ENCODE measurements at places on chromosomes 16 and 17.

DNA sequence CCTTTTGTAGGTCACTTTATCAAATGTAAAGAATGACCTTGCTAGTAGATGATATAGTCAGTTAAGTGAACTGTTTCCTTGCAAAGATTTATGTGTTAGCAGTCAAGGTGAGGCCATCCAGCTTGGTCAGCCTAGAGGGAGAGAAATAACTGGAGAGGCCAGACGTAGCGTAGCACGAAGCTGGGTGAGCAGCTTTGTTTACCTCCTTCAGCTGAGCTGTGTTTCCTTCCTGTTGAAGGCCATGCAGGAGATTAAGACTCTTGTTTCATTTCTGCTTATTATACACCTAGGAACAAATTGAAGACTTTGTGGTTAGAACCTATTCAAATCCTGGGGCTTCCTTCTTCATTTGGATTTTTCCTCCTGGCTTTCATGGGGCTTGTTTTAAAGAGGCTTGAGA lies 267.1 kb downstream of the PHKB start:
- DNase-seq, result no peak

DNA sequence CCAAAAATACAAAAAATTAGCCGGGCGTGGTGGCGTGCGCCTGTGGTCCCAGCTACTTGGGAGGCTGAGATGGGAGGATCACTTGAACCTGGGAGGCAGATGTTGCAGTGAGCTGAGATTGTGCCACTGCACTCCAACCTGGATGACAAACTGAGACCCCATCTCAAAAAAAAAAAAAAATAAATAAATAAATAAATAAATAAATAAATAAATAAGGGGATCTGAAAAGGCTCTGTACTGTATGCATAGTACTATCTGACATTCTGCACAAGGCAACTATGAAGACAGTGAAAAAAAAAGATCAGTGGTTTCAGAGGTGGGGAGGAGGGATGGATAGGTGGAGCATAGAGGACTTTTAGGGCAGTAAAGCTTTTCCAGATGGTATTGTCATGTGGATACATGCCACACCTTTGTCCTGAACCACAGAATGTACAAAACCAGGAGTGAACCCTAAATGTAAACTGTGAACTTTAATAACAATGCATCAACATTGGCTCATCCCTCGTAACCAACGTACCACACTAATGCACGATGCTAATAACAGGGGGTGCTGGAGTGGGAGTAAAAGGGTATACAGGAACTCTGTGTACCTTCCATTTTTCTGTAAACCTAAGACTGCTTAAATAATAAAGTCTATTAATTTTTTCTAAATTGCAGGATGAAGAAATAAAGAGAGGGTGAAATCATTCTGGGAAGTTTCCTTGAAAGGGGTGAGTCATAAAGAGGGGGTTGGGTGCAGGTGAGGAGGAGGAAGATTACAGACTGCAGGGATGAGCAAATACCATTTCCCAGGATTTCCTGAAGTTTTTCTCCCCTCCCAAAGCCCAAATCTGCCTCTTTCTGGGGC lies 155.8 kb upstream of the SDK2 start:
- no peak for DNase-seq

DNA sequence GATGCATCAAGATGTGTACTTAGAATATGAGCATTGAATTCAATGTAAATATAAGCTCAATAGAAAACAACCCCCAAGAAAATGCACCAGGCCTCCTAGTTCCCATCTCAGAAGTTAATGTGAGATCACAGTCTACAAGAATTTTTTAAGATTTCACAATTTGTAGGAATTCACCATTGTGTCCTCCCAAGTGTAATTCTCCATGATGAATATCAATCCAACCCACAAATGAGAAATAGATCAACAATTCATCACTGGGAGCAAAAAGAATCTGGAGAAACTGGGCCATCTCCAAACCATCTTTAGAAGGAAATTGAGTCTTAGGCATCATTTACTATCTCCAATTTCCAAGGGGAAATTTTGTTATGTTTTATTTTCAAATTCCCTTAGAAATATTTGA lies 310.5 kb upstream of the GOT2 start:
- DNase-seq, result no peak

- DNase-seq, result no peak
These were observed 25.6 kb downstream of the MSI2 start for GRCh38 chr17:57281887-57282286.

- no peak for DNase-seq
These were observed 27.0 kb upstream of the MRPS23 start for GRCh38 chr17:57876866-57877237.

Measured in SHP77 (cell line).